Stimulated activated CD8-positive, alpha-beta memory T cell treated with anti-CD3 and anti-CD28 coated beads, Interleukin-15, amount 100 ng/mL, for 4 hours (primary cell): ENCODE measurements at places on chromosomes 1 and 21.

DNA sequence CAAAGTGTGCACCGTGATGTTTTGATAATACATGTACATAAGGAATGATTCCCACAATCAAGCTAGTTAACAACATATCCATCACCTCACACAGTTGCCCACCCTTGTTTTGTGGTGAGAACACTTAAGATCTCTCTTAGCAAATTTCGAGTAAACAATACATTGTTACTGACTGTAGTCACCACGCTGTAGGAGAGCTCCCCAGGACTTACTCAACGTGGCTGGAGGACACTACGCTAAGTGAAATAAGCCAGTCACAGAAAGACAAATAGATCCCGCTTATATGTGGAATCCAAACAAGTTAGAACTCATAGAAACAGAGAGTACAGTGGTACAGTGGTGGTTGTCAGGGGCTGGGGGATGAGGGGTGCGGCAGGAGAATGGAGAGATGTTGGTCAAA is 24.8 kb downstream of the GPR137B start:
- no peak for DNase-seq

- no peak for DNase-seq
These were observed 26.3 kb upstream of the MAN1C1 start for GRCh38 chr1:25590096-25590824.

DNA sequence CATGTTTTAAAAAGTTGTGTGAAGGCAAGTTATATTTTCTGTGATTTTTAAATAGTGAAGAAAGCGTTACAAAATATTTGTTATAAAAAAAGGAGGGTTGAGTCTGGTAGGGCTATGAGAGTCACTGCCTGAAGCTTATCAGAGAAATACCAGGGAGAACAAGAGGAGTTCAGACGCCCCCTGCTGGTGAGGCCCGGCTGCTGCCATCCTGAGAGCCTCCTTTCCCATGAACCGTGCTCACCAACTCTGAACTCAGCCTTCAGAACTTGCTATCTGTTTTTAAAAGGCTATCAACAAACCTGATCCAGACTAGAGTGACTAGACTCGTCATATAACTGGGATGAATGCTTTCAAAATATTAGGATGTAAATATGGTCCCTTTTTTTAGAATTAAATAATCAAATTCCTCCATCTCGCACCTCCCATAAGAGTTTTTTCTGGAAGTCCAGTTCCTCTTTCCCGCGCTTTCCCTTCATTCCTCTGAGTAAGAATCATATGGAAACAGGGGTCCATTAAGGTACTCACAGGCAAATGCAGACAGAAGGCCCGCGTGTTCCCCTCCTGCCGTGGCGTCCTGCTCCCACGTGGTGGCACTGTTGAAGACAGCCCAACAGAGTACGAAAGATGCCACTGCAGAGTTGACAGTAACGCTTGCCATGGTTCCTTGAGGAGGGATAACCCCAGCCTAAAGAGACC is 26.2 kb upstream of the SPATA6 start:
- DNase-seq: peak; percentile 24

DNA sequence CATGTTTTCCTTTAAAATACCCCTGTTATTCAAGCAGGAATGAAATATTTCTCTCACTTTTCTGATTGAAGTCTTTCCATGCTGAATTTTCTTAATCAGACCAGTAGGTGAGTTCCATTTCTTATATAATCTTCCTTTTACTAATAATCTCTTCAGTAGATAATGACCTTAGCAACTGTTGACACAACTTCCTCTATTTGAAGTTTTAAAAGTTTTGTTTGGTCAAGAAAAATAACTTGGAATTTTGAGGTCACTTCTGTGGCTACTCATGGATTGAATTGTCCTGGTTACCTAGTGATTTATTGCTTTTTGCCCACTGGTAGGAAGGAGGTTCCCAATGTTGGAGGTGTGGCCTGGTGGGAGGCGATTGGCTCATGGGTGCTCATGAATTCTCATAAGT is 70.6 kb upstream of the PAXBP1 start:
- no peak for DNase-seq

GRCh38 chr1:192270398-192270797 is 46.4 kb upstream of the RGS21 start:
- DNase-seq: no peak

DNA sequence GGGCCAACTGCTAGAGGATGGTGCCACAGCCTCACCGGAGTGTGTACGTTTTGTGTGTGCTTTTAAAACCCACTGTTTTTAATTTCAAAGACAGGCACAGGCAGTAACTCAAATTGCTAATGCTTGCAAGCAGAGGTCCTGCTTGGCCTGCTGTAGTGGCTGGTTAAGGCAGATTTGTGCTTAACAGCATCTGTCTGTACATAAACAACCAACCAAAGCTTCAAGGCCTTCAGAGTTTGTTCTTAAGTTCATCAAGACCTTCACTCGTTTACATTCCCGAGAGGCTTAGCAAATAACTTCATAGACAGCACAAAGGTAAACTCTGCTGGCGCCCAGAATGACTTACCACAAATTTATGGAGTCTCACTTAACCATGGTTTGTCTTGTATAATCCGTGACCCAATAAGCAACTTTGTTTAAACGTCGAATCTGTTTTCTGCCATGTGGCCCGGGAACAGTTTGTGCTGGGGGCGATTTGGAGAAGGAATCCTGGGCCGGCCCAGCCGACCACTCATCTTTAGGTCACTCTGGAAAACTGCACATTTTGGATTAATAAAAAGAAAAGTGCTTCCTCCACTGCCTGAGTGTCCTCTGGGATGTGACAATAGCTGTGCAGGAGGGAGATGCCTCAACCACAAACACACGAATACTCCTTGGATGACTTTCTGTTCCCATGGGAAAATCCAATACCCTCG is 58.1 kb downstream of the CAPZB start:
- DNase-seq: no peak

- no peak for DNase-seq
These were observed 111.9 kb downstream of the PTPN14 start for GRCh38 chr1:214439352-214440119.

- DNase-seq: no peak
These were observed at the start of gene ETV3L for GRCh38 chr1:157099633-157100009. TSS of gene ETV3L (minus strand) at chr1:157099808. CDS start at chr1:157099523, 285 bp downstream.
